Suprapubic skin (tissue), 4 donors: ENCODE measurements at places on chromosomes 16 and 17. TPM values are rescaled to one million over a fixed set of nuclear protein-coding genes. Genes with fewer than 3 reads are reported as not detected.

GRCh38 chr16:30601966-30602365 is 8.2 kb downstream of the ZNF689 start:
- no peak overlapping the region for H3K4me3 ChIP-seq
- peaks cover 9% of the 10 kb centered on the region for H3K4me1 ChIP-seq
- no peak for DNase-seq
- H3K27me3 ChIP-seq, result no peaks in the 10 kb centered on the region
- peaks cover 40% of the 10 kb centered on the region for H3K36me3 ChIP-seq

DNA sequence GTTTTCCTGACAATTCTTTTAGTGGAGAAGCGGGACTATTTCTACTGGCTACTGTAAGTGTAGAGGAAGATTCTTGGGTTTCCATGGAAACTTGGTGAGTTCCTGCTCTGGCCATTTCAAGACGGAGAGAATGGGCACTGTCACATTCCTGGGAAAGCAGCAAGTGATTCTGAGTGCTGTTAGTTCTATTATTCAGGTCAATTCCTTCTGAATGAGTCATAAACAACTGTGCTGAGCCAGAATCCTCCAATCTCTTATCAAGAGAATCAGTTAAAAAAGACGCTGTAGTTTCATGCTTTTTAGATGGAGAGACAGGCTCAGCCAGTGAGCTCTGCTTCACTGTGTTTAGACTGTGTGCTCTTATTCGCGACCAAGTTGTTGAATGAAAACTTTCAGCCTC is 19.6 kb downstream of the AKAP10 start:
- DNase-seq, result no peak
- peaks cover 42% of the 10 kb centered on the region for H3K36me3 ChIP-seq
- H3K4me1 ChIP-seq, result peaks cover 9% of the 10 kb centered on the region
- no peaks in the 10 kb centered on the region for H3K27me3 ChIP-seq

DNA sequence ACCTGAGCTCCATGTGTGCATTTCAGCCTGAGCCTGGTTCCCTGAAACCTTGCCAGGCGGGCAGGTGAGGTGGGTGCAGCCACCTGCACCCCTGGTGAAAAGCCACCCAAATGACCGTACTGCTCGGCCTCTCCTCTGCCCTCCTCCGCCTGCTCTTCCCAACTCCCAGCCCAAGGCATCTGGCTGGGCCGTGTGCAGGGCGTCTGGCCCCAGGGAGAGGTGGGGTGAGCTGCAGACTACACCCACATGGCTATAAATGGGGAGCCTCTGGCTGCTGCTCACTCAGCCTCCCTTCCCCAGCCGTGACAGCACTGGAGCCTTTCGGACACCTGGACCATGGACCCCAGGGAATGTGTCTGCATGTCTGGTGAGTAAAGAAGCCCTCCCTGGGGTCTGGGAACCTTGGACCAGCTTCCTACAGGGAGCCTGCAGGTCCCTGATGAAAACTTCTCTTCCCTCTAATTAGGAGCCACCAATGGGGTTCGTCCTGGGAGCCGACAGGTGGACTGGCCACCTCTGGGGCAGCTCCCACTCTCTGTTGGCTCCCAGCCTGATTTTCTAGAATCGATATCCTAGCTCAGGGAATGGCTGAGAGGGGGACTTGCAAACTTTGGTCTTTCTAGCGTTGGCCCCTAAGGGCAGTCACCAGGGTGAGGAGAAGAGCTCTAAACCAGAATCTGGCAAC is at the start of gene MT4:
Gene MT4, plus strand, starts transcription at position 281 of the 685 bp plus-strand sequence. Its CDS starts 56 bp downstream, at position 337.
- DNase-seq, result no peak
- H3K36me3 ChIP-seq, result no peaks in the 10 kb centered on the region

DNA sequence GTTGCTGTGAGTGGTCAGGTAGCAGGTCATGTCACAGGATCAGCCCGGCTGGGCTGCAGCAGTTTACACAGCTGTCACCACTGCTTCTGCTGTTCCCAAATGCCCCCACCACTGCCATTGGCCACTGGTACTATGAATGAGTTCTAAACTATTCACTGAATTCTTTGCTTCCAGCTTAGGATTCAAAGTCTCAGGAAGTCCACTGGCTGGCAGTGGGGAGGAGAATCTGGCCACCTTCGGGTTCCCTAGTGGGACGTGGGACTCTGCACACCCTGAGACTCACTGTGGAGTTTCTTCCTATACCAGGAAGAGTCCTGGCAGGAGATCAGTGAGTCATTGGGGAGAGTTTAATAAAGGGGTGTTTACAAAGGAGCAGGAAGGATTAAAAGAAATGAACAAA is 6.9 kb downstream of the MT1X start:
- H3K4me1 ChIP-seq, result peaks cover 36% of the 10 kb centered on the region
- H3K27ac ChIP-seq, result no peak overlapping the region
- no peaks in the 10 kb centered on the region for H3K36me3 ChIP-seq
- no peak for DNase-seq
- H3K27me3 ChIP-seq, result no peaks in the 10 kb centered on the region

- no peak overlapping the region for H3K4me3 ChIP-seq
- no peak for DNase-seq
- H3K27ac ChIP-seq, result no peak overlapping the region
- no peaks in the 10 kb centered on the region for H3K36me3 ChIP-seq
- peaks cover 24% of the 10 kb centered on the region for H3K4me1 ChIP-seq
- H3K27me3 ChIP-seq, result peaks cover 20% of the 10 kb centered on the region
Measured at GRCh38 chr16:11203111-11203623, 52.8 kb downstream of the SOCS1 start.

- no peak overlapping the region for H3K27ac ChIP-seq
- peaks cover 4% of the 10 kb centered on the region for H3K27me3 ChIP-seq
- peaks cover 7% of the 10 kb centered on the region for H3K4me1 ChIP-seq
- H3K4me3 ChIP-seq, result no peak overlapping the region
- DNase-seq, result no peak
Measured at GRCh38 chr16:57681950-57682728, 12.5 kb upstream of the DRC7 start.

DNA sequence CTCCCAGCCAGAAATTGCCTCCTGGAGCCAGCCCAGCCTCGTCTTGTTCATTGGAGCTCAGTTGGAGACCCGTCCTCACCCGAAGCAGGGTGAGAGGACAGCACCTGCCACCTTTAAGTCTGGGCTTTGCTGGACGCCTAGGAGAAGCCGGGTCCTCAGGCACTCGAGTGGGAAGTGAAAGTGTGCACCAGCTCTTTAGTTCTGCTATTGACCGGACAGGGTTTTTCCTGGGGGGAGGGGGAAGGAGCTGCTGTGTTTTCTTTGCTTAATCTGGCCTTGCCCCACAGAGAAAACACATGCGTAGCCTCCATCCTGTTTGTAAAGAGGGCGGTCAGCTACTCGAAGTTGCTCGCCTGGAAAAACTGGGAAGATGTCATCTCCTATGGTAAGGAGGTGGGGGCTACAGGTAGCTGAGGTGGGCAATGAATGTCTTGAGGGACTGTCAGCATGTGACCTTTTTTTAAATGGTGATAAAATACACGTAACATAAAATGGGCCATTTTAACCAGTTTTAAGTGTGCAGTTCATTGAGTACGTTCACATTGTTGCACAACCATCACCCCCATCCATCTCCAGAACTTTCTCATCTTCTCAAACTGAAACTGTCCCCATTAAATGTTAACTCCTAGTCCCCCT is 34.4 kb downstream of the CMIP start:
- H3K4me1 ChIP-seq, result peaks cover 41% of the 10 kb centered on the region
- H3K27me3 ChIP-seq, result no peaks in the 10 kb centered on the region
- no peak for DNase-seq
- no peak overlapping the region for H3K4me3 ChIP-seq
- H3K36me3 ChIP-seq, result peaks cover 7% of the 10 kb centered on the region
- H3K27ac ChIP-seq, result no peak overlapping the region

DNA sequence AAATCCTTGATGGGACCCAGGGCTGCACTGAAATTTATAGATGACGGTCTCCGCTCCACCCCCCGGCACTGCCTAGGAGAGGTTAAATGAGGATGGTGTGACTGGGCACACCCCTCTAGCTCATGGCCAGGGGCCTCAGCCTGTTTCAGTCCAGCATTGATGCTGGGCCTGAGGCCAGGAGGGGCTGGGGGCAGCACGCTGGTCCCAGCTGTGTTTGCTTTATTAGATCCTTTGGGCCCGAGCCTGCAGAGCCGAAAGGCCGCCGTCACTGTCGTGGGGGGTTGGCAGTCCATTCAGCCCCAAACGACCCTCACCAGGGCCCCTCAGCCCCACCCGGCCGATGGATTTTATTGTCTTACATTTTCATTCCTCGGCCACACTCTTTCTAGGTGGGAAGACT is 10.8 kb upstream of the DOK4 start:
- no peaks in the 10 kb centered on the region for H3K36me3 ChIP-seq
- no peak for DNase-seq

DNA sequence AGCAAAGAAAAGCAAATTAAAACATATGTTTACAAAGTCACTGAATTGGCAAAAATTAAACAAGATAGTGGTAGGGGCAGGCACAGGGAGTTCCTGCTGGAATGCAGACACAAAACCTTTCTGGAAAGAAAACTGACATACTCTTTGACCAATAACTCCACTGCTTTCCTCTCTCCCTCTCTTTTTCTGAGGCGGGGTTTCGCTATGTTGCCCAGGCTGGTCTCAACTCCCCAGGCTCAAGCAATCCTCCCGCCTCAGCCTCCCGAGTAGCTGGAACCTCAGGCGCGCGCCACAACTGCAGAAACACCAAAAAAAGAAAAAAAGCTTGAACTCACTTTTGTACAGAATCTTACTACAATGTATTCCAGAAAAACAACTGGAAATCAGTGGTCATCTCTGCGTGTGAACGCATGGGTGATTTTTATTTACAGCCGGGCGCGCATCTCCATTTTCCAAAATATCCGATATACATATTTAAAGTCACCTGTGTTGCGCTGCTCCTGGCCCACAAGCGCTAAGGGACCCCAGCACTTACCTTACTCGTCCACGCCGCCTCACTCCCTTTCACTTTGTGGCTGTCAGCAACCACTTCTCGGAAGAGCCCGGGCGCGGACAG is 480 bp downstream of the TXNL4B start:
- peaks cover 45% of the 10 kb centered on the region for H3K36me3 ChIP-seq
- peaks cover 41% of the 10 kb centered on the region for H3K4me1 ChIP-seq
- H3K27ac ChIP-seq, result peak overlapping the region; percentile 94
- peak overlapping the region; percentile 93 for H3K4me3 ChIP-seq
- no peaks in the 10 kb centered on the region for H3K27me3 ChIP-seq
- no peak for DNase-seq

- peaks cover 46% of the 10 kb centered on the region for H3K4me1 ChIP-seq
- no peaks in the 10 kb centered on the region for H3K27me3 ChIP-seq
- no peak for DNase-seq
- H3K4me3 ChIP-seq, result no peak overlapping the region
- peak overlapping the region; percentile 92 for H3K27ac ChIP-seq
- H3K36me3 ChIP-seq, result no peaks in the 10 kb centered on the region
Measured at GRCh38 chr17:728911-729310, 3.5 kb upstream of the TLCD3A start.

DNA sequence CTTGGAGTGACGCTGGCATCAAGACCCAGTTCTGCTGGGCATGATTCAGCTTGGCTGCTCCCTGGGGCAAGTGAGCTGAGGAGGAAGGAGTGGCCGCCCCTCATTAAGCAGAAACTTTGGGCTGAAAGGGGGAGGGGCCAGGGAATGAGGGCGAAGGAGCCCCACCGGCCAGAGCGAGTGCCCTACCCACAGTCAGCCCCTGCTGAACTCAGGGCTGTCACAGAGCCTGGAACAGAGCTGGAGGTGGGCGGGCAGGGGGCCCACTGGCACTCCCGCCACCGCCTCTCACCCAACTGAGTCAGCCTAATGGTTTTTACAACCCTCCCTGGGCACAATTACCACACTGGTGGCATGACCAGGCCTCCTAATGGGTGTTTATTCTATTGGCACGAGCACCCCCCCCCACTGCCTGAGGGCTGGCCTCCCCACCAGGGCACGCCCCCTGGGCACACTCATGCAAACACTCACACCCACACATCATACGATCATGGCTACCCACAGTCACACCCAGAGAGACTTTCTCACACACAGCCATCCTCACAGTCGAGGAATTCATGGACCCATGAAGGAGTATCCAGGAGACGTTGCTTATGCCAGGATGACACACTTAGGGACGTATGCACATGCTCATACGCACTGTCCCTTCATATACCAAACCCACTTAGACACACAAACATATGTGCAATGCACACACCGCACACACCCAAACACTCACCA is 19.2 kb downstream of the UNC119 start:
- no peak for DNase-seq
- H3K27ac ChIP-seq, result peak overlapping the region; percentile 58
- no peak overlapping the region for H3K4me3 ChIP-seq
- H3K4me1 ChIP-seq, result peaks cover 44% of the 10 kb centered on the region
- no peaks in the 10 kb centered on the region for H3K27me3 ChIP-seq
- no peaks in the 10 kb centered on the region for H3K36me3 ChIP-seq

DNA sequence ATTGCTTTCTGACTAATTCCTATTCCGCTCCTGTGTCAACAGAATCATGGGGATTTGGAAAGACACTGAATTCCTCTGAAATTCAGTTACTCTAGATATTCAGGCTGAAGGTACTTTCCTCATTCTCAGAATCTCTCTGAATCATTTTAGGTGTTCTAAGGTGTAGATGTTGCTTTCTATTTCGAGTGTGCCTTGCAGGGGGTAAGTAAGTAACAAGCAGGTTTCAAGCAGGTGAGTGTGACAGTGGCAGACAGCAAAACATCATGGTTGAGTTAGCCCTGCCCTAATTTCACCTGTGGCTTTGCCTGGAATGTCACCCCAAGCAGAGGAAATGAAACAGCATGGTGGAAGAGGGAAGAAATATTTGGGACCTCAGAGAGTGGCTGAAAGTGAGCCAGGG is 75.1 kb downstream of the SHISA9 start:
- no peak overlapping the region for H3K4me3 ChIP-seq
- H3K36me3 ChIP-seq, result no peaks in the 10 kb centered on the region
- no peaks in the 10 kb centered on the region for H3K4me1 ChIP-seq
- H3K27ac ChIP-seq, result no peak overlapping the region
- H3K27me3 ChIP-seq, result no peaks in the 10 kb centered on the region

DNA sequence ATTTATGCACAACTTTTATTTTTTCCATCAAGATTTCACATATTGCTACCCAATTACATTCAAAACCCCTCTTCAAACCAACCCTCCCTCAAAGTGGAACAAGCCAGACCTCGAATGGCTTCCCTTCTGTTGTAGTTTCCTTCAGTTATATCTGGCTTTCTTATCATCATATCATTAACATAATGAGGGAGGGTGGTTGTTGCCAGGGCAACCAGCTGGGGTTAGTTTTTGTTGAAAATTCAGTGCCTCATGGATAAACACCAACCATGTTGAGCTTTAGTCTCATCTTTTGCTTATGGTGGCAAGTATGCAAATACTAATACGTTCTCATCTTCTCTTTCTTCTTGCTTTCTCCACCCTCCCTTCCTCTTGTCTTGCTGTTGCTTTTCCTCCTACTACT is 359.7 kb downstream of the CDH11 start:
- no peaks in the 10 kb centered on the region for H3K36me3 ChIP-seq
- no peaks in the 10 kb centered on the region for H3K4me1 ChIP-seq
- H3K4me3 ChIP-seq, result no peak overlapping the region

GRCh38 chr17:49516180-49516579 is 21.1 kb downstream of the NGFR start:
- peak overlapping the region; percentile 83 for H3K27ac ChIP-seq
- H3K4me3 ChIP-seq, result no peak overlapping the region
- no peaks in the 10 kb centered on the region for H3K36me3 ChIP-seq
- H3K27me3 ChIP-seq, result no peaks in the 10 kb centered on the region
- peak; percentile 69 for DNase-seq

GRCh38 chr17:45984368-45984767 is 14.7 kb upstream of the STH start:
- no peak for DNase-seq
- H3K27me3 ChIP-seq, result no peaks in the 10 kb centered on the region
- H3K36me3 ChIP-seq, result no peaks in the 10 kb centered on the region
- H3K27ac ChIP-seq, result no peak overlapping the region
- H3K4me3 ChIP-seq, result no peak overlapping the region

The CEP295NL gene
- 4.2 TPM for total RNA-seq

The CDH5 gene
- total RNA-seq, result 8.0 TPM

The CACNG5 gene
- total RNA-seq, result not detected

The SMARCE1 gene
- 104 TPM for total RNA-seq

The CDH11 gene
- 10.3 TPM for total RNA-seq

The ELMO3 gene
- 48.0 TPM for total RNA-seq

The TRAF4 gene
- 38.4 TPM for total RNA-seq

The FGF11 gene
- total RNA-seq, result 11.1 TPM

The OSGIN1 gene
- total RNA-seq, result 2.2 TPM

The OR1F1 gene
- not detected for total RNA-seq

The NECAB2 gene
- total RNA-seq, result not detected
